Caco-2 (cell line): ENCODE measurements at places on chromosomes 2 and 18.

DNA sequence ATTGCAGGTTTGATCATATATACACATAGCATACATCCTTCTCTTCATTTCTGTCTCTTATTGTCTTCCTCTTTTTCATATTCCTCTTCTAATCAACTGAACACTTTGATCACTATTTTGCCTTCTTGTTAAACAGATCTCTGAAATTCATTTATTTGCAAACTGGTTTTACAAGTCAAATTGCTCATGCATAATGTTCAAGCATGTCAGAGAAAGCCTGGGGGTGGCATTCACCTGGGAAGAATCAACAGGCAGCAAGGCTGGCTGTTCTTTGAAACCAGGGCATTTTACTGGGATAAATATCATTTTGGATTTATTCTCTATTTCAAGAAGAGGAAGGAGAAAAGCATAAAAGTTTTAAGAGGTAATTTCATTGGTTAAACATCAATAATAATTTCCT, 66.9 kb upstream of the LRATD1 start:
- DNase-seq = no peak

DNA sequence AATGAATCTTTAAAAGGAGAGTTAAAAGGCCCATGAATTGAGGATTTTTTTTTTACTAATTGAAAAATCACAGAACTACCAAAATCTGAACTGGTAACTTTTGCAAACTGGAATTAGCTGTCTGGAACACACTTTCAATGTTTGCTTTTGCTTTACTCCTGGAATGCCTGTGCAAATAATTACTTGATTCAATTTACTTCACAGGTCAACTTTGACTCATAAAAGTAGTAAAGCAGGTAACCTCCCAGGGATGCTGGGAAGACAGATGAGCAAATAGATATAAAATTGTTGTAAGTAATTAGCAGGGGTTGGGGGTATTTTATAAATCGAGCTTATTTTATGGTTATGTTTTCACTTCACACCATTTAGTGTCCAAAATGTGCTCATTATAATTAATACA, 398.3 kb upstream of the HNRNPA3 start:
- DNase-seq = no peak

DNA sequence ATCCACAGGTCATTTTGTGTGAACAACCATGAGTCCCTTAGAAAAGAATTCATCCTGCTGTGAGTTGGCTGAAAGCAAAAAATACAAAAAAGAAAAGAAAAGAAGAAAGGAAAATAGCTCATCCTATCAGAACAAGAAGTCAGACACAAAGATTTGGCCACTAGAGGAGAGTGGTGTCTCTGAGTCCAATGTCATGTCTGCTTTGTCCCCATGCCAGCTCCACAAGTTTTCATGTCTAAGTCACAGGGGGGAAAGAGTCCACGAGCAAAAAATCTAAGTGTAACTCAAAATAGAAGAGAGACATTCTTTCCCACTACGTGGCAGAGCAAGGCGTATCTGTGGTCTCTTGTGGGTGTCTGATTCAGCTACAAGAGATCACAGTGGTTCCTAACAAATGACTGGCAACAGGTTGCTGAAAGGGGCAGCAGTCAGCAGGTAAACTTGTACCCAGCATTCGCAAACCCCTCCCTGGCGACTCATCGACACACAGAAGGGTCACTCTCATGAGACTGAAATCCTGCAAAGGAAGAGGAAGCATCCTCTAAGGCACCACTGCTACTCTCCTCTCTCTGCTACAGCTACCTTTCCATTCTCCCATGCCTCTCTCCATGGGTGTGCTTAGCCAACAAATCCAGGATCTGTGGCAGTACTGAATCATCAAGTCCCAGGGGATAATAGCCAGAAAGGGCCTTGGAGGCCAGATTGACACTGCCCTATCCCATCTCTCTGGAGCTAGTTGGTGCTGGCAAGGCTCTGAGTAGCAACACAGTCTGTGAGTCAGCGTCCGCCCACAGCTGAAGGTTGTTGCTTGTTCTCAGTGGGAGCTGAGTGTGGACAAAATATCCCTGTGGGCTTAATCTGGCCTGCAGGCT, 123.0 kb upstream of the SLC39A10 start:
- no peak for DNase-seq

GRCh38 chr18:24582771-24583170, 122.3 kb downstream of the HRH4 start:
- no peak for DNase-seq
